Foreskin fibroblast (primary cell): ENCODE measurements at places on chromosomes 16 and 17.

DNA sequence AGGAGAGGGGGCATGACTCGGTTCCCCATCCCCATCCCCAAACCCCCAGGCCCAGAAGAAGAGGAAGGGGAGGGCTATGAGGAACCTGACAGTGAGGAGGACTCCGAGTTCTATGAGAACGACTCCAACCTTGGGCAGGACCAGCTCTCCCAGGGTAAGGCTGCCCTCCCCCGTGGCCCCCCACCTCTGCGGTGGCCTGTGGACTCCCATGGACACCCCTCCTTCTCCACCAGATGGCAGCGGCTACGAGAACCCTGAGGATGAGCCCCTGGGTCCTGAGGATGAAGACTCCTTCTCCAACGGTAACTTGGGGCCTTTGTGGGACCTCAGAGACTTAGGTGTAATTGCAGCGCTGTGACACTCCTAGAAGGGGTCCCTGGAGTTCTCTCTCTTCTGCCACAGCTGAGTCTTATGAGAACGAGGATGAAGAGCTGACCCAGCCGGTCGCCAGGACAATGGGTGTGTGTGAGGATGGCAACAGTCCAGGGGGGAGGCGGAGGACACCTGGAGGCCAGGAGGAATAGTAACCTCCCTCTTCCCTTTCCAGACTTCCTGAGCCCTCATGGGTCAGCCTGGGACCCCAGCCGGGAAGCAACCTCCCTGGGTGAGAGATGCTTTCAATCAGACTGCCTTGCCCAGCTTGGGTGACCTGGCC, 5.6 kb downstream of the CD19 start:
- no peak for DNase-seq

DNA sequence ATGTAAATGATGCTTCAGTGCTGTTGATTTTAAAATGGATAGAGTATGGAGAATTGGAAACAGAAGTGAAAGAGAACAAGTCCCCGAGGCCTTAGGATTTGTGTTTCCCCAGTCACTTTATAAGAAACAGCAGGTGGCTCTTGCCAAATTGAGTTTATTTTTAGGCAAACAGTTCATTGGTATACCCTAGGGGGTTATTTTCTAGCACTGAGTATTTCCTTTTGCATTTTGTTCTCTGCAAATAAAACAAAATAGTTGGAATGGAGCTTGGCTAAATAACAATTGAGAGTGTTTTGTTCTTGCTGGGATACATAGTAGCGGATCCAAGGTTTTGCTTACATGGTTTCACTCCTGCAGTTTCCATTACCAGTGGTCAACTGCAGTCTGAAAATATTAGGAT, 591.1 kb upstream of the C16orf82 start:
- no peak for DNase-seq

- DNase-seq: no peak
Measured at GRCh38 chr16:85522842-85523601, 90.1 kb upstream of the GSE1 start.

DNA sequence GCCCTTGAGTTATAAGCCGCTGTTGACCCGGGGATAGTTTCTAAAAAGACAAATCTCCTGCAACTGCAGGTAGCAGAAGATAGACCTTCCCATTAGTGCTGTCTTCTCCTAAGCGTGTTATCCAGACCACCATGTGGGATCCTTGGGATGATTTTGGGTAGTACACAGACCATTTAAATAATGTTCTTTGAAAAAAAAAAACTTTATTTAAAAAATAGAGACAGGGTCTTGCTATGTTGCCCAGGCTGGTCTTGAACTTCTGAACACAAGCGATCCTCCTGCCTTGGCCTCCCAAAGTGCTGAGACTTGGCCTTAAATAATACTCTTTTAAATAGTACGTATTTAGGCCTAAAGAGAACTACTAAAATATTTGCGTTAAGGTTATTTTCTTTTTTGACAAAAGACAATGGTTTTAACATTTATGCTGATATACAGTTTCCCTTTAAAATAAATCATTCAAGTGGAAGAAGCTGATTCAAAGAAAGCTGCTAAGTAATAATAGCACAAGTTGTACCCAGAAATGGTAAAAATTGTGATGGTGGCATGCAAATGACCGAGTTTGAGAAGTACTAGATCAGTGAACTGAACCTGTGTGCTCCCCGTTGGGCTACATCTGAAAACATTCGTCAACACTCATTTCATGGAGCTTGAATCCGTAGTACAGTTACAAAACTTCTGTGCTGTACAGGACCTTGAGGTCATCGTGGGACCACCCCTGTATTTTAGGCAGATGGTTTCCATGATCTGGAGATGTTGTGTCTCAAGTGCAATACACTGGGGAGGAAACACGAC, 24.0 kb downstream of the SMARCE1 start:
- no peak for DNase-seq

- no peak for DNase-seq
Measured at GRCh38 chr17:56488800-56489199, 104.7 kb upstream of the NOG start.

GRCh38 chr17:34580685-34581445, 1.5 kb downstream of the TMEM132E start:
- DNase-seq: peak; percentile 7

DNA sequence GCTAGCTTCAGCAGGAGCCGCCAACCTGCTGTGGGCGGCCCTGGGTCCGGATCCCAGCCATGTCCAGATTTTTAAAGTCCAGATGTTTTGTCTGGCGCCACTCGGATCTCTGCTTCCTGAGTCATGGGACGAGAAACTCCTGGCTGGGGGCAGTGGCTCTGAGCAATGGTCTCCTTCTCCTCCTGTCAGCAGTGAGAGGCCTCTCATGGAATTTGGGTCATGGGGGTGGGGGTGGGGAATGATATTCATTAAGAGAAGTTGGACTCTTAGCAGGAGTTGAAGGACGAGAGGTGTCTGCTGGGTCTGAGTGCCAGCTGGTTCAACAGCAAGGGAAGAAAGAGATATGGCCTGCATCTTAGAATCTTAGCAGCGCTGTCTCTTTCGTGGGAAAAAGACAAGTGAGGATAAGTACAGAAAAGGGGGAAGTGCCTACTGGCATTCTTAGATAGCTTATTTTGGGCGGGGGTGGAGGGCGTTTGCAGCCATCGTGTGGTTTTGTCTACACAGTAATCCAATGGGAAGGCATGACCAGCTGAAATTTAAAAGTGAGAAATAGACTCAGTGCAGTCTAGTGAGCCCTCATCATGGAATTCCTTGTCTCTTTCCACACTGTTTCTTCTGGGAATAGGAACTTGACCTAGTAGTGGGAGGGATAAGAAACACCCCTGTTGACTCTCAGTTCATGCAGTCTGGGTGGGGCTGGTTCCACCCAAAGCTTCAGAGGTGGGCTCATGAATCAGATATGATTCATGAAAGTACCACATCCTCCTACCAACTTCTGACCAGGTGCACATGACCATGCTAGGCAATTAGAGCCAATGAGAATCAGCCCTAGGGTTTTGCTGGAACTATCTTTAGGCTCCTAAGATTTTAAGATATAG, 80.5 kb downstream of the MYH13 start:
- DNase-seq: no peak

- no peak for DNase-seq
Measured at GRCh38 chr16:15843635-15844279, 13.1 kb downstream of the MYH11 start.

- DNase-seq: no peak
Measured at GRCh38 chr17:34163646-34164045, 91.4 kb upstream of the CCL2 start.

DNA sequence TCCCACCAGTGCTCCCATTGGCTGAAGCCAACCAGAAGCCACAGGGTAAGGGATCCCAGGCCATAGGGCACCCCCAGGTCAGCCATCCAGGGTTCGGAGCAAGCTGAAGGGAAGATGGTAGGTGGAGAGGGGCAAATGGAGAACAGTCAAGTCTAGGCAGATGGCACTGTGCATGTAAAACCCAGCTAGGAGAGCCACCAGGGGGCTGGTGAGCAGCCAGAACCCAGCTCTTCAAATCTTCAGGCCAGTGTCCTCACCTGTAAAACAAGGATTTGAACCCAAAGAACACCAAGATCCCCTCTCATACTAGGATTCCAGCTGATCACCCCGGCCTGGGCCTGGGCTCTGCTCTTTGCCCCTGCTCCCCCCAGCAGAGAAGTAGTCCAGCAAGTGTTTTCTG, 43.5 kb downstream of the GINS3 start:
- no peak for DNase-seq

GRCh38 chr17:67666710-67667109, 51.0 kb upstream of the NOL11 start:
- DNase-seq: no peak

DNA sequence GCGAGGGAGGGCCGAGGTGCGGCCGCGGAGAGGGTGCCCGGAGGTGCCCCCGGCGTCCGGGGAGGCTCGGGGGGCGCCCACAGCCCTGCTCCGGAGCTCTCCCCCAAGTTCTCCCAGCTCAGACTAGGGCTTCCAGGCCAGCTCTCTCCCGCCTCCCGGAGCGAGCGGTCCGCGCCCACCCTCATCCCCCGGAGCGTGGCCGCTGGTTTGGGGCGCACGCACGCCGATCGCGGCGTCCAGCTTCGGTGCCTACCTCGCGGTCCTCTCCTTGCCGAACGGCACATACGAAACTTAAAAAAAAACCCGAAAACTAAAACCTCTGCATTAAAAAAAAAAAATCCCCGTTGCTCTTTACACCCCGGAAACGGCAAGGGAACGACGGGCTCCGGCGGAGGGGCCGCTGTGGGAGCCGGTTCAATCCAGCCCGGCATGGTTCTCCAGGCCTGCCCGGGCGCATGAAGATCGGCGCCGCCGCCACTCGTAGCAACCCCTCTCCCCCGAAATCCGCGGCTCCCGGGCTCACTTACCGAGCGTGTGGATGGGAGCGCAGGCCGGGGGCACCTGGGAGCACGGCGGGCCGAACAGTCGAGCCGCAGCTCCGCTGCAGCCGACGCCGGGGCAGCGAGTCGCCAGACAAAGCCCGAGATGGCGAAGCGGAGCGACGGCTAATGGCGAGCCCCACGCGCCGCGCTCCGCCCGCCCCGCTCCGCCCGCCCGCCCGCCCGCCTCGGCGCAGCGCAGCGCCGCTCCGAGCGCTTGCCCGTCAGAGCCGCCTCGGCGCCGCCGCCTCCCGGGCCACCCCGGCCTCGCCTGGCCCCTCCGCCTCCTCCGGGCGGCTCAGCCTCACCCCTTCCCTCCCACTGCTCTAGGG, 973 bp upstream of the UBTF start:
- peak; percentile 83 for DNase-seq

DNA sequence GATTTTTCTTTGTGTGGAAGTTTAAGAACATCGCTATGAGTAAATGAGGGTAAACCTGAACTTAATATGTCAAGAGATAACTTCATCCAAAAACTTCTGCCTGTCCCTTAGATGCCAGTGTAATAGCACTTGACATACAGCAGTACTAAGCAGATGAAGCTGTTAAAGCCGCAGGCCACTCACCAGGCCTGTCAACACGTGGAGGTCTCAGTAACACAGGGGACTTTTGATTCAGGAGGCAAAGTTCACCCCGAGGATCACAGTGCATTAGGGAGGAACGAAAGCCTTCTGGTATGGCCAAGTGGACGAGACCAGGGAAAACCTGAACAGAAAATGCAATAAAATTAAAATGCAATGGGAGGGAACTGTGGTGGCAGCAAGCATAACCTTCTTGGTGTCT, 235.7 kb downstream of the CHD9NB start:
- no peak for DNase-seq
